ENCODE measurements at places on chromosomes 5 and 9.

DNA sequence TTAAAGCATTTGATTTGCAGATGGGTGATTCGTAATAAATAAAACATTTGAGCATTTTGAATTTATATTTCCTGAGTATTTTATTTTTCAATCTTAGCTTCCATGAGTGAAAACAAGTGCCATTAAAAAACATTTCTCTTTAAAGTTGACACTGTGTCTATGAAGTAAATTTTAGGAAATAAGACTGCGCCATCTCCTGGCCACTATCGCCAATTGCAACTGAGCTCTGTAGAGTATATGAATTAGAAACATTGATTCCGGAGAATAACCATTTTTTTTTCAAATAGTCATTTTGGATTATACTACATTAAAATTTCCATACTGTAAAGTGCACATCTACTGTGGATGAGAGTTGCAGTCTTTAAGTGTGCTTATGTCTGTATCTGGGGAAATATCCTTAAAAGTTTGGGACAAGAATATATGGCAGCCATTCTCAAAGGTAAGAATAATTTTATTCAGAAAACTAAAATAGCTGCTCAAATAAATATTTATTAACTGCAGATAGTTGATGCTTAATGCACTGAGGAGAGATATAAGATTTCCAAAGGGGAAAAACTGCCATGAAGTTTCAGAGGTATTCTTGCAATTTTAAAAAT is 5.9 kb downstream of the DMRTA1 start:
- DNase-seq = peak; percentile 67

GRCh38 chr9:130681769-130682420 is 11.7 kb upstream of the EXOSC2 start:
- no peak for DNase-seq

GRCh38 chr5:156427315-156427714 is 100.4 kb downstream of the SGCD start:
- DNase-seq = no peak

- DNase-seq = peak; percentile 15
These were observed 16.1 kb upstream of the MXD3 start for GRCh38 chr5:177327539-177328522.

DNA sequence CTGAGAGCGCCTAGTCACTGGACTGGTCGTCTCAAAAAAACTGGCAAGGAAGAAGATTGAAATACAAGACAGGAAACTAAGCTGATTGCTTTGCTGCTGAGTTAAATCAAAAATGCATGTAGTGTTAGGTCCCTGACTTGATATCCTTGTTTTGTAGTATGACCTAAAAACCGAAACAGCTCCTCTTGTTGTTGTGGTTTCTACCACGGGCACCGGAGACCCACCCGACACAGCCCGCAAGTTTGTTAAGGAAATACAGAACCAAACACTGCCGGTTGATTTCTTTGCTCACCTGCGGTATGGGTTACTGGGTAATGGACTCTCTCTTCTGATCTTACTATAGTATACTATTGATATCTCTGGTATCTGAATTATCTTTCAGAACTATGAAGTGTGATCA is 4.3 kb downstream of the MTRR start:
- DNase-seq = no peak

DNA sequence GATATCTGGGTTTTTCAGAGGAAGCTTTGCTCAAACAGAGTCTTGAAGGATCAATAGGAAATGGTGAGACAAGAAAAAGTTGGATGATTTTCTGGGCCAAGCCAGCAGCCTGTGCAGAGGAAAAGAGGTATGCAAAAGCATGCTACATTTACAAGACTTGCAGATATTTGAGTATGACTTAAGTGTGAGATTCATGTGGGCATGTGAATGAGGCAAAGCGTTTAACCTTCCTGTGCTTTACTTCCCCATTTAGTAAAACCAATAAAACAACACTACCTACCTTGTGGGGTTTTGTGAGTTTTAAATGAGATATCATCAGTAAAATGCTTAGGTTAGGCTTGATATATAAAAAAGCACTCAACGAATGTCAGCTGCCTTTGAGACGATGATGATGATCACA is 58.1 kb downstream of the PIP5K1B start:
- DNase-seq = no peak
